ENCODE measurements at places on chromosomes 2 and 18. TPM values are rescaled to one million over a fixed set of nuclear protein-coding genes. Genes with fewer than 3 reads are reported as not detected.

- peak overlapping the region; percentile 68 for H3K27ac ChIP-seq
- peaks cover 46% of the 10 kb centered on the region for H3K4me1 ChIP-seq
- no peak for DNase-seq
- H3K4me3 ChIP-seq: peak overlapping the region; percentile 4
- no peaks in the 10 kb centered on the region for H3K27me3 ChIP-seq
These were observed 186.4 kb downstream of the MREG start for GRCh38 chr2:215826838-215827441.

DNA sequence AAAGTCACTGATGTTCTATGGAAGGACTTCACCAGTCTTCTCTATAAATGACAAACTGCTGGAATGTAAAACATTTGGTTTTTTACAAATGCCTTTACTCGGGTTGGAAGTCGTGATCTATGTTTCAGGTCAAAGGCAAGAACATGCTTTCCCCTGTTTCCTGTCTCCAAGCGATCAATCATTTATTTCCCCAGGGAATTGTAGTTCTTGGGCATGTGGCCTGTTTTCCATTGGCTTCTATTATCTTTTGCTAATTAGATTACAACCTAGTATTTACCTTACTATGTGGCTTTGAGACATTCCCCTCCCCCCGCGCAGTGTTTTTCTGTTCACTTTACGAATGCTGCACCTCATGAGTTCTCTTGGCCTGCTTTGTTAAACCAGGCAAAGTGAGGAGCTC, 684.2 kb downstream of the EPHA4 start:
- no peak overlapping the region for H3K4me3 ChIP-seq
- DNase-seq: no peak
- H3K27me3 ChIP-seq: no peaks in the 10 kb centered on the region
- no peak overlapping the region for H3K27ac ChIP-seq

GRCh38 chr2:144190908-144191605, 328.9 kb downstream of the ZEB2 start:
- no peak overlapping the region for H3K27ac ChIP-seq
- no peaks in the 10 kb centered on the region for H3K27me3 ChIP-seq
- DNase-seq: no peak
- H3K4me1 ChIP-seq: no peaks in the 10 kb centered on the region

- no peak for DNase-seq
- no peaks in the 10 kb centered on the region for H3K27me3 ChIP-seq
- peaks cover 19% of the 10 kb centered on the region for H3K4me1 ChIP-seq
- no peak overlapping the region for H3K4me3 ChIP-seq
- H3K36me3 ChIP-seq: no peaks in the 10 kb centered on the region
- H3K27ac ChIP-seq: no peak overlapping the region
These were observed 2.4 kb upstream of the ARHGEF4 start for GRCh38 chr2:130834091-130834930.

DNA sequence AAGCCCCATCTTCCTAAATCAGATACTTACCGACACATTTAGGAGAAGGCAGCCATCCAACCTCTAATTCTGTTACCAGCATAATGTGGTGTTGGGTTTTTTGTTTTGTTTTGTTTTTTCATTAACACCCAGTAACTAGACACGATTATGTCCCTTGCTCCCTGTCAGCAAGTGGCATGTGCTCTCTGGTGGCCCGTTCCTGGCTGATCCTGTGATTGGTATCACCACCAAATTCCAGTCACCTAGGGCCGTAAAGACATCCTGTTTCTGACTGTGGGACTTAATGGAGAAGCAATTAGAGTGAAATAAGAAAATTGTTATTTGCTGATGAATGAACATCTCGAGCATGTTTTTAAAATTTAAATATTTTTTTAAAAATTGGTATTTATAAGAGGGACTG, 5.9 kb upstream of the DLX1 start:
- H3K27ac ChIP-seq: no peak overlapping the region
- DNase-seq: no peak
- no peaks in the 10 kb centered on the region for H3K27me3 ChIP-seq
- H3K36me3 ChIP-seq: no peaks in the 10 kb centered on the region
- H3K4me3 ChIP-seq: no peak overlapping the region
- H3K4me1 ChIP-seq: peaks cover 13% of the 10 kb centered on the region

- H3K27ac ChIP-seq: no peak overlapping the region
- no peak for DNase-seq
These were observed 19.0 kb downstream of the PASK start for GRCh38 chr2:241130316-241130715.

DNA sequence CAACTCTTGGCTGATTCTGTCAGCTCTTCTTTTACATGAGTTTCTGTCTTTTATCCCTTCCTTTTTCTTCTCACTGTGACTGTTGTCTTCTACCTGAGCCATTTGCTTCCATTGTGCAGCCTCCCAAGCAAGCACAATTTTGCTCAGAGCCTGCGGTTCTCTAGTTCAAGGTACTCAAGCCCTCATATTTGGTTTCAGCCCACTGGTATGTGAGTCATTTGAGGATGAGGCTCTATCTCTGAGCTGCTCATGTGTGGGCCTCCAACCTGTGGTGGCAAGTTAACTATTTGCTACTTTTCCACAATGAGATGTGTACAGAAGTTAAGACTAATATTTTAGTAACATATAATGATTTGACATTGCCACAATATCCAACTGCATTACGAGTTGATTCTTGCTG, 183.0 kb downstream of the PHLPP1 start:
- H3K4me1 ChIP-seq: no peaks in the 10 kb centered on the region
- H3K27me3 ChIP-seq: no peaks in the 10 kb centered on the region
- DNase-seq: no peak

DNA sequence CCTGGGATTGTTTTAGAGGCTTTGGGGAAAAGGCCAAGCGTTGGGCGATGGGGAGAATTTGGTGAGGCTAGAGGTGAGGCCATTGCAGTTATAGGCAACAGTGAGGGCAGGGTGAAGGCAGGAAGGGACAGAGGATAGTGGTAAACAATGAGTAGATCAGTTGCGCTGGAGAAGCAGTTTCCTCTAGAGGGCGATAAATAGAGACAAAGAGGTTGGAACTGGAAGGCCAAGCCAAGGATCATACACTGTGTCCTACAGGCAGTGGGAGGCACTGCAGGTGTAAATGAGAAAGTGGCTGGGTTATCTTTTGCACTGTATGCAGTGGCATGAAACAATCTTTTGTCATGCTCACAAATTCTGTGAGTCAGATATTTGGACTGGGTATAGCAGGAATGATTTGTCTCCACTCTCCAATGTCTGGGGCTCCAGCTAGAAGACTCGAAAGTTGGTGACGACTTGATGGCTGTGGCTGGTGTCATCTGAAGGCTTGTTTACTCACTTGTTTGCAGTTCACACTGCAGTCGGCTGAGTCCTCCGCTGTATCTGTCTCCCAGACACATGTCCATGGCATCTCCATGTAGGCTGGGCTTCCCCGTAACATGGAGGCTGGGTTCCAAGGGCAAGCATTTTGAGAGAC, 82.1 kb downstream of the TNP1 start:
- peaks cover 13% of the 10 kb centered on the region for H3K4me1 ChIP-seq
- H3K27ac ChIP-seq: no peak overlapping the region
- no peaks in the 10 kb centered on the region for H3K36me3 ChIP-seq
- no peak overlapping the region for H3K4me3 ChIP-seq
- H3K27me3 ChIP-seq: no peaks in the 10 kb centered on the region
- peak; percentile 57 for DNase-seq

- H3K4me1 ChIP-seq: no peaks in the 10 kb centered on the region
- H3K36me3 ChIP-seq: no peaks in the 10 kb centered on the region
- no peak overlapping the region for H3K27ac ChIP-seq
- DNase-seq: no peak
- H3K4me3 ChIP-seq: no peak overlapping the region
These were observed 173.0 kb downstream of the PTGR3 start for GRCh38 chr18:75035928-75036327.

DNA sequence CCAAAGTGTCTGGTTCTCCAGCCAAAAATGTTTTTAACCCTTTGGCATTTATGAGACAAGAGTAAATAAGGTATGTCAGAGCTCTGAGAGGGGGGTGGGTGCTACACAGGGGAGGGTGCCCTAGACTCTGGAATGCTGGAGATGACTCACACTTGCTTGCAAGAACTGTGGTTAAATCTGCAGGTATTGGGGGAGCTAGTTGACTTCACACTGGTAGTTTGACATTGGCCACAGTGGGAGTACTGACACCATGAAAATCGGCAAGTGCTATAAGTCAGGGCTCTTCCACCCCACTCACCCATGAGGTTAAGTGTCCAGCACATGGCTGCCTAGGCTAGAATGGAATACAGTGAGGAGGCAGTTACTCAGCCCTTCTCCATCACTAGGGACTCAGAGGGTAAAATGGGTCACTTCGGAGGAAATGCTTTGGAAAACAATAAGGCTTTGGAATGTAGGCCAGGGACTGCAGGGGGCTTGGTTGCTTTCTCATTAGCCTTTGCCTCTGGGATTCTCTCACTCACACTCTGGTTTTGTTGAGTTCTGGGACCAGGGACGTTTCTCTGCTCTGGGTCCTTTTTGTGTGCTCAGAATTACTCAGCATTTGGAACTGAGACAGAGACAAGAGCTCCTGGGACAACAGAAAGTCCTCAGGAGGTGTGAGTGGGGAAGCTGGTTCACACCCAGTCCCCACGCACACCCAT, 91.6 kb downstream of the ACKR3 start:
- H3K4me3 ChIP-seq: no peak overlapping the region
- peak overlapping the region; percentile 69 for H3K27ac ChIP-seq
- peaks cover 29% of the 10 kb centered on the region for H3K4me1 ChIP-seq
- peaks cover 8% of the 10 kb centered on the region for H3K27me3 ChIP-seq
- no peaks in the 10 kb centered on the region for H3K36me3 ChIP-seq

- no peak for DNase-seq
- peaks cover 79% of the 10 kb centered on the region for H3K36me3 ChIP-seq
- H3K27ac ChIP-seq: no peak overlapping the region
- no peaks in the 10 kb centered on the region for H3K27me3 ChIP-seq
These were observed 25.7 kb downstream of the C2orf49 start for GRCh38 chr2:105362862-105363591.

GRCh38 chr2:123609077-123609476, 416.0 kb upstream of the CNTNAP5 start:
- no peak for DNase-seq
- no peaks in the 10 kb centered on the region for H3K27me3 ChIP-seq
- no peaks in the 10 kb centered on the region for H3K4me1 ChIP-seq
- H3K36me3 ChIP-seq: no peaks in the 10 kb centered on the region
- H3K4me3 ChIP-seq: no peak overlapping the region

- DNase-seq: no peak
- H3K27ac ChIP-seq: no peak overlapping the region
- 0 out of 2 replicates have a peak, but pooled peaks cover 3% of the 10 kb centered on the region for H3K4me1 ChIP-seq
- H3K27me3 ChIP-seq: peaks cover 82% of the 10 kb centered on the region
- H3K36me3 ChIP-seq: no peaks in the 10 kb centered on the region
These were observed 21.9 kb upstream of the ID2 start for GRCh38 chr2:8659735-8660492.

- DNase-seq: no peak
- no peak overlapping the region for H3K27ac ChIP-seq
- no peak overlapping the region for H3K4me3 ChIP-seq
- no peaks in the 10 kb centered on the region for H3K27me3 ChIP-seq
These were observed 74.2 kb downstream of the MBP start for GRCh38 chr18:77058290-77058835.

- H3K27me3 ChIP-seq: no peaks in the 10 kb centered on the region
- H3K4me3 ChIP-seq: no peak overlapping the region
- H3K27ac ChIP-seq: no peak overlapping the region
- DNase-seq: no peak
These were observed 492.1 kb upstream of the PIK3C3 start for GRCh38 chr18:41462946-41463345.

GRCh38 chr18:9066358-9066757, 36.1 kb upstream of the NDUFV2 start:
- H3K4me1 ChIP-seq: peaks cover 45% of the 10 kb centered on the region
- H3K27ac ChIP-seq: no peak overlapping the region
- no peaks in the 10 kb centered on the region for H3K27me3 ChIP-seq

DNA sequence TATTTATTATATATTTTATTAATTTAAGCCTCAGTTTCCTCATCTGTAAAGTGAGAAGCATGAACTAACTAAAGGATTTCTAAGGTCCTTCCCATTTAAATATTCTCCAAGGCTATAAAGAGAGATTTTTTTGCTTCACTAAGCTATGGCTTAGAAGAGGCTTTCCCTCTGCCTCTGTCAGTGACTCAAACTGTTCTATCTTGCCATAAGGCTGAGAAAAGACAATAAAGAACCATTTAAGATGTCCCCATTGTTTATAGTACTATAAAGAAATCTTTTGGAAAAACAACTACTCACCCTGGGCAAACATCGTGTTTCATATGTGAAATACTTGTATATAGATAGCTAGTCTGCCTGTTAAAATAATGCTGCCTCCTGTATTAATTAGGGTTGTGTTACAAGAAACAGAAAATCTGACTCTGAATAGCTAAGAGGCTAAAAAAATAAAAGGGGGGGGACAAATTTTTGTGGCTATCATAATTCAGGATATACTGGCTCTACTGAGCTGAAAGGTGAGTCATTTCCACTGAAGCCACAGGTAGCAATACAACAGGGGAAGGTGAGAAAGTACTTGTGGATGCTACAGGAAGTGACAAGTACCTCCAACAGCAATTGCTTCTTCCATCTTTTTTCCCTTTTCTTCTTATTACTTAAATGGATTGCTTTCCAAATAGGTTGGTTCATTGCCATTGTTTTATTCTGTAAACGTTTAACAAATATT, 25.4 kb downstream of the EPHA4 start:
- no peak overlapping the region for H3K4me3 ChIP-seq
- H3K4me1 ChIP-seq: peaks cover 25% of the 10 kb centered on the region
- H3K27ac ChIP-seq: peak overlapping the region; percentile 74
- H3K36me3 ChIP-seq: no peaks in the 10 kb centered on the region

GRCh38 chr2:122031544-122032263, 276.3 kb downstream of the TSN start:
- no peaks in the 10 kb centered on the region for H3K4me1 ChIP-seq
- peaks cover 95% of the 10 kb centered on the region for H3K27me3 ChIP-seq
- no peak overlapping the region for H3K4me3 ChIP-seq
- no peaks in the 10 kb centered on the region for H3K36me3 ChIP-seq

DNA sequence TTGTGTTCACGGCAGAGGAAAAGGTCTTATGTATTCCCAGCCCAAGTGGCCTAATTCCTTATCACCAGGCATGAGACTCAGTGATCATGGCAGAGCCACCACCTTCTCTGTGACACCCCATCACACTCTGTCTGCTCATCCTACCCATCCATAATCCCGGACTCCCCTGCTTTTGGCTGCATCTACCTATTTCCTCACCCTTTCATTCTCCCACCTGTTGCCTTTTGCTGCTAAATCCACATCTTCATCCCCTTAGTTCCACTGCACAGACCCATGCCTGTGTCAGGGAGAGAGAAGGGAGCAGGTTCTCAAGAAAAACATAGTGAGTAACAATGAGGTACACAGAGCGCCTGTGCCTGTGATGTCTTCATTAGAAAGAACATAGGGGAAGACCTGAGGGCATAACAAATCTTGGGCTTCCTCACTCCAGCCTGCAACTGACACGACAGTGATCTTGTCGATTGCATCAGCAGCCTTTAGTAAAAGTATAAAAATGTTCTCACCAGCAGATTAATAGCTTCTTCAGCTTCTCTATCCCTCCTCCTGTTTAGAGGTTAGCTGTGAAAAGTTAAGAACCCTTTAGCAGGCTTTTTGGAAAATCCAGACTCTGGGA, 246.5 kb upstream of the SPRED2 start:
- no peaks in the 10 kb centered on the region for H3K36me3 ChIP-seq
- no peaks in the 10 kb centered on the region for H3K4me1 ChIP-seq
- H3K4me3 ChIP-seq: no peak overlapping the region
- H3K27me3 ChIP-seq: 0 out of 2 replicates have a peak, but pooled peaks cover 7% of the 10 kb centered on the region
- H3K27ac ChIP-seq: no peak overlapping the region
- DNase-seq: no peak

GBX2 gene
- total RNA-seq: not detected

ACTG2 gene
- total RNA-seq: not detected

SCN1A gene
- not detected for total RNA-seq

NABP1 gene
- 46.5 TPM for total RNA-seq

NEU2 gene
- not detected for total RNA-seq

NR4A2 gene
- total RNA-seq: 2.3 TPM

GTF3C2 gene
- 69.8 TPM for total RNA-seq

SLC4A5 gene
- 1.2 TPM for total RNA-seq

ABCG8 gene
- not detected for total RNA-seq

CMPK2 gene
- not detected for total RNA-seq

KHK gene
- total RNA-seq: 10.4 TPM

TMEM198 gene
- 5.8 TPM for total RNA-seq

ST8SIA5 gene
- not detected for total RNA-seq
